Astrocyte (in vitro differentiated cells and primary cell): ENCODE measurements at places on chromosomes 6 and 20.
A peak's percentile ranks its signal among the peaks of the same experiment; 100 is the strongest.

DNA sequence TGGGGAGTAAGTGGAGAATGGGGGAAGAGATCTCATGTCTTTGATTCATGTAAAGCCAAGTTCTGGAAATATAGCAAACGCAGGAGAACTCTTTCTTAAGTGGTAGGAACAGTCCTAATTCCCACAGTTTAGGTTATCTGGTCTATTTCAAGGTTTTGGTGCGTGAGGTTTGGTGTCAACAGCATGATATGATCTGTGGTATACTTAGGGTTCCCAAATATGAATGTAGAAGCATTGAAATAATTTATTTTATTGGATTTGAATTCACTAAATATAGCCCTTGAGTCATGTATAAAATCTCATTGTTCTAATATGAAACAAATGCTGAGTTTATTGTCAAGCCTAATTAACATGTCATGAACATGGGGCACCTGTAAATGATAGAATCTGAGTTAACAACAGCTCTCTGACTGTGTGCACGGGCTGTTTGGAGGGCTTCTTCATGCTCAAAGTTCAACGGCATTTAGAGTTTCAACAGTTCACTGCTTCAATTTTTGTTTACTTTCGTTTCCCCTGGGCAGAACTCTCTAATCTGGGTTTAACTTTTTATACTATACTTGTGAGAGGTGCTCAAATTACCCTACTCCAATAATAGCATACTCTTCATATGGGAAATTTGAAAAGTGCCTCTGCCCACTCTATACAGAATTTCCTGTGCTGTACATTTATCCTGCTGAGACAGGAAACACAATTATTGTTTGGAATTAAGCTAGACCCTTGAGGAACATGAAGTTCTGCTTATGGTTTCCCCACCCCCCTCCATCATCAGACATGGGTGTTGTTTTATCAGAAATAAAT, 236.3 kb upstream of the ZNF217 start:
- H3K27ac ChIP-seq = peak overlapping the region; percentile 100
- peak overlapping the region; percentile 53 for H3K4me3 ChIP-seq
- no peaks in the 10 kb centered on the region for H3K36me3 ChIP-seq
- H3K27me3 ChIP-seq = no peaks in the 10 kb centered on the region
- peaks cover 30% of the 10 kb centered on the region for H3K4me1 ChIP-seq
- DNase-seq = peak; percentile 64

DNA sequence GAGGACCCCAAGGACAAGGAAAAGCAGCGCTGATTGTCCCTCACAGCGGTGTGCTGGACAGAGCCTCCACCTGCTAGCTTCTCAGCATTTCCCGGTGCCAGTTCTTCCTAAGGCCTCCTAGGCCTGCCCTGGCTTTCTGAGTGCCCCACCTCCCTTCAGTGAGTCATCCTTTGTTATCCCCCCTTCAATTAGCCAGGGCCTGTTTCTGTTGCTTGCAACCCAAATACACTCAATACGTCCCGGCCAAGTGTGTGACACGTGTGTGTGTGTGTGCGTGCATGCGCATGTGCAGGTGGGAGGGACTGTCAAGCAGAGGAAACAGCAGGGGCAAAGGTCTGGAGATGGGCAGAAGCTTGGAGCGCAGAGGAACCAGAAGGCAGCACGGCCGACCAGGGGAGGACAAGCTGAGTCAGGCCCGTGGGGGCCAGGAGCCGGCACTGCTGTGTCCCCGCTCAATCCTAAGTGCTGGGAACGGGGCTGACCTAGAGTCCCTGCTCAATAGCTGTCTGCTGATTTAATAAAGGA, 159.8 kb downstream of the PREX1 start:
- H3K27me3 ChIP-seq = no peaks in the 10 kb centered on the region
- peak; percentile 24 for DNase-seq
- H3K27ac ChIP-seq = no peak overlapping the region
- H3K4me3 ChIP-seq = no peak overlapping the region
- H3K4me1 ChIP-seq = peaks cover 10% of the 10 kb centered on the region
- H3K36me3 ChIP-seq = no peaks in the 10 kb centered on the region

GRCh38 chr6:137297887-137298286, 78.7 kb upstream of the IFNGR1 start:
- H3K27me3 ChIP-seq = no peaks in the 10 kb centered on the region
- H3K27ac ChIP-seq = no peak overlapping the region
- no peaks in the 10 kb centered on the region for H3K36me3 ChIP-seq
- H3K4me3 ChIP-seq = no peak overlapping the region

DNA sequence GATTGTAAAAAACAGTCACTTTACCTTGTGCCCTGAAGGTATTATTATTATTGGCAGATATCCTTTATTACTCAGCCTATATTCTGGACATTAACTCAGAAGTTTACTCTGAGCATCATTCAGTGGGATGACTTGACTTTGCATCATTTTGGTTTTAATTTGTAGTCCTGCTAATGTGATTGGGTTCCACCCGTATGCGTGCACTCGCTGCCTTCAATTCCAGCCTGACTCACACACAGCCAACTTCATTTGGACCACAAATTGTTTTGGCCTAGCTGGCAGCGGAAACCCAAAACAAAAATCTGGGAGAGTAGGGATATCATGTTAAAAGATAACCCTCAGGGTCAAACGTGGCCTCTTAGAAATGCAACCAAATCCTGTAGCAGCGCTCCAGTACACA, 704.4 kb upstream of the SLC35B3 start:
- H3K4me1 ChIP-seq = peaks cover 5% of the 10 kb centered on the region
- peak overlapping the region; percentile 29 for H3K4me3 ChIP-seq
- no peaks in the 10 kb centered on the region for H3K27me3 ChIP-seq
- H3K27ac ChIP-seq = no peak overlapping the region

DNA sequence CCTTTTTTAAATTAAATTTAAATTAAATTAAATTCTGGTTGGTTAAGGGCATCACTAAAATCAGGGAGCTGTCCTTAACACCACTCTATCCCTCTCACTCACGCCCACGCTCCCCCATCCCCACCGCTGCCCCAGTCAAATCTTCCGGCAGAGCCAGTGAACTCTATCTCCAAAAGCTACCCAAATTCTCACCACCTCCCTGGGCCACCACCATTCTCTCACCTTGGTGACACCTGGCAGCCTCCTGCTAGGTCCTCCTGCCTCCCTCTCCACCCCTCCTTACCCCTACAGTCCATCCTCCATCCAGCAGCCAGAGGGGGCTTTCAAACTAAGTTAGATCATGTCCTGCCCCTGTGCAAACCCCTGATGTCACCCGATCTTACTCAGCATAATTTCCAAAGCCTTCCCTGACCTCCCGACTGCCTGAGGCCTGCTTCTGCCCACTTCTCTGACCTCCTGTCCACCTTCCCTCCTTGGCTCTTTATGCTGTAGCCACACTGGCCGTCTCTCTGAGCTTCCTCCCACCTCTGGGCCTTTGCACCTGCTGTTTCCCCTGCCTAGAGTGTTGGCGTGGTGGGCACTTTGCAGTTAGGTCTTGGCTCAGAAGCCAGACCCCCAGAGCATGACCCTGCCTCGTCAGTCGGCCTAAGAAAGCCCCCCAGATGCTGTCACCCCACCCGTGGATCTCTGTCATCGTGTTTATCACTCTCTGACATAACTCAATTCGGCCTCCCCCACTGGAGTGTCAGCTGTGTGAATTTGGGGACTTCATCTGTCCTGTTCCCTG, 24.7 kb downstream of the PTGIS start:
- H3K27ac ChIP-seq = no peak overlapping the region
- no peaks in the 10 kb centered on the region for H3K36me3 ChIP-seq
- no peaks in the 10 kb centered on the region for H3K27me3 ChIP-seq
- no peak for DNase-seq
- no peaks in the 10 kb centered on the region for H3K4me1 ChIP-seq

GRCh38 chr6:122393351-122393896, 6.0 kb upstream of the HSF2 start:
- no peaks in the 10 kb centered on the region for H3K36me3 ChIP-seq
- H3K27ac ChIP-seq = no peak overlapping the region
- H3K4me3 ChIP-seq = no peak overlapping the region
- no peak for DNase-seq

DNA sequence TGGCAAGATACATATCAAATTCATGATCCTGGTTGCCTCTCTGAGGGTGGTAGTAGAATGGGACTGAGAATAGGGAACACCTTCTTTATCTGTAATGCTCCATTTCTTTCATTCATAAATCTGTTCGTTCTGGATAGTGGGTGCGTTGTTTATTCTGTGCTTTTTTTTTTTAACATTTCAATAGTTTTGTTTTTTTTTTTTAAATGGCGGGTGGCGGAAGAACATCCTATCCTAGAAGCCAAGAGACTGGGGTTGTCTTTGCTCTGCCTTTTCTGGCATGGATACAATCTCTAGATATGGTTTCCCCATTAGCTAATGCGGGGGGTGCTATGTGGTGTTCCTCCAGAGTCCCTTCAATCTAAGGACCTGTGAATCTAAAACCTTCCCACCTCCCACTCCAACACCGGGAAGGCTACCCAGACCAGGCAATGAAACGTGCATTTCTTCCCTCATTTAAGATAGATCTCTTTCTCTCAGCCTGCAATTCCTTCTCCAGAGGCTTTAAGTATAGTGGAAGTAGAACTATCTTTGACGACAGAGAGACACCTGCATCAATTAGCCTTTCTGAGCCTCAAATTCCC, 883 bp upstream of the CCDC28A start:
- peaks cover 11% of the 10 kb centered on the region for H3K4me1 ChIP-seq
- no peaks in the 10 kb centered on the region for H3K27me3 ChIP-seq
- DNase-seq = no peak
- H3K27ac ChIP-seq = peak overlapping the region; percentile 97

DNA sequence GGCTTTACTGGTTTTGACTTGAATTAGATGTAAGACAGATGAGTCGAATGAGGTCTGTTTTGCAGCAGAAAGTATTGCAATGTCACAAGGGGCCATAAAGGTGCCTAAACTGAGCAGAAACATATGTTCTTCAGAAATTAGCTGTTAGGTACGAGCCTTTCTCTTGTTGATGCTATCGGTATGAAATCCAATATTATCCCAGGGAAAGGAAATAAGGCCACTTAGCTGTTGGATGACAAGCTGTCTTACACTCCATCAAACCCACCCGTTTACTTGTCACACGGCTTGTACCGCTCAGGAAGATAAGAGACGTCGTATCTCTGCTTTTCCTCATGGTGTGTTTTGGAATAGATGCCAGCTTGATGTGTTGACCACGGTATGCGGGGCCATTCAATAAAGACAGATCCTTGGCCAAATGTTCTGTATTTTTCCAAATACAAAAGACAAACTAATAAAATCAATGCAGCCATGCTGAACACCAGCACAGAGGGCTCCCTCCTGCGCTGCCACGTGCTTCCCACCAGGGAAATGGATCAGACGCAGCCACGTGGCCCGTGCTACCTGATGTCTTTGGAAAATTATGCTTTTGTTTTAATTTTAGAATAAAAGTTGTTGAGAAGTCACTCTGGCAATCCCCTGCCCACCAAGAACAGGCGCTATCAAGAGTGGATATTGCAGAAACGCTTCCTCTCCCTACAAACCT, 255.9 kb upstream of the SULF2 start:
- no peak for DNase-seq
- no peak overlapping the region for H3K4me3 ChIP-seq
- no peak overlapping the region for H3K27ac ChIP-seq
- H3K4me1 ChIP-seq = no peaks in the 10 kb centered on the region

- H3K36me3 ChIP-seq = no peaks in the 10 kb centered on the region
- peaks cover 16% of the 10 kb centered on the region for H3K4me1 ChIP-seq
- no peak for DNase-seq
- no peaks in the 10 kb centered on the region for H3K27me3 ChIP-seq
- peak overlapping the region; percentile 64 for H3K4me3 ChIP-seq
Measured at GRCh38 chr20:58889798-58890517, 37.4 kb downstream of the GNAS start.

DNA sequence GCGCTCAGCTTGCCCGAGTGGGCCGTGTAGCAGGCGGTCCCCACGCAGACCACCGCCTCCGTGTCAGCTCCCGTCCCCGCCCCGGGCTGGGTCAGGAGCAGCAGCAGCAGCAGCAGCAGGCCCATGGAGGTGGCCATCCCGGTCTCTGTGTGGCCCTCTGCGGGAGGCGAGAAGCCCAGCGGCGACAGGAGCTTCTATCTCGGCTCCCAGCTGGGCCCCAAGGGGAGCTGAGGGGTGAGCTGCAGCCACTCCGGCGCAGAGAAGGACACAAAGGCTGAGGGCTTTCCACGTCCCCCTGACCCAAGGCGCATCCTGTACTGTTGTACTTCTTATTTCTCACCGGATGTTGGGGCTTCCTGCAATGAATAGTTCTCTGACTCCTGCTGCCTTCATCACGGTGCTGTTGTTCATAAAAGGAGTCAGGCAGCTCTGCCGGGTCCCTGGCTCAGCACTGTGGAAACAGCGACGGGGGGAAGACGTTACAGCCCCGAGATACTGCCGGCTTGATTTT, at the start of gene CD93:
TSS of gene CD93 (minus strand) at position 269 of the 511 bp plus-strand sequence. CDS start at position 137, 132 bp downstream.
- H3K27me3 ChIP-seq = no peaks in the 10 kb centered on the region
- peaks cover 7% of the 10 kb centered on the region for H3K4me1 ChIP-seq
- H3K4me3 ChIP-seq = no peak within 1 kb of the TSS
- H3K27ac ChIP-seq = no peak within 1 kb of the TSS

DNA sequence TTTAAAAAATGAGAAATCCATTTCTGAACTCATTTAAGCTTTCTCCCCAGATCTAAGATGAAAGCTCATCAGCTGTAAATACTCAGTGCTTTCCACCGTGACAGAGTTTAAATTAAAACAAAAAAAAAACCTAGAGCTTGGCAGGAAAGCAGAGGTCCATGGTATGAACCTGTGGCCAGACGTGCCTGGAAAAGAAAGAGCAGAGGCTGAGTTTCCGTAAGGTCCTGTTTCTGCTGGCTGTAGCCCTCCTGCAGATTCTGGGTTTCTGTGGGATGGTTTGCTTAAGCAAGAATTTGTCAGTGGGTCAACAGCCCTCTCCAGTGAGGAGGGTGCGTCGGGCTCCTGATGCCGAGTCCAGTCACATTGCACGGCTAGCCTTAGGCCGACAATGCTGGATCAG, 383.2 kb downstream of the SAMD5 start:
- H3K27ac ChIP-seq = no peak overlapping the region
- no peak overlapping the region for H3K4me3 ChIP-seq
- no peaks in the 10 kb centered on the region for H3K27me3 ChIP-seq
- no peak for DNase-seq
- H3K36me3 ChIP-seq = no peaks in the 10 kb centered on the region

DNA sequence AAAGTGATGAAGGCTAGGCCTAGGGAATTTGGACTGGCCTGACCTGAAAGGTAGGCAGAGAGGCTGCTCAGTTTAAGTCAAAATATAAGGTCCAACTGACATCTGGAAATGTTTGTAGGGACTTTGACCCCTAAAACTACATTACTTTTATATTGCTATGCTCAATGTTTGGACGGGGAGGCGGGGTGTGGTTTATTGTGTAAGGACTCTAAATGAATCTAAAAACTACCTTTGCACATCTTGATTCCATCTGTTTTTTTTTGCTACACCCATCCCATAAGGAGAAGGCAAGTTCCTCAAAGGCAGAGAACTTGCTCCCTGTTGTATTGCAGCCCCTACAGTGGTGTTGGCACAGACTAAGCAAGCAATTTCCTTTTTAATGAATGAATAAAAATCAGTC, 227.1 kb downstream of the HACE1 start:
- H3K4me1 ChIP-seq = no peaks in the 10 kb centered on the region
- no peak for DNase-seq

GRCh38 chr6:13237318-13237717, 91.0 kb downstream of the TBC1D7 start:
- H3K4me1 ChIP-seq = no peaks in the 10 kb centered on the region
- no peak for DNase-seq
- H3K4me3 ChIP-seq = no peak overlapping the region
- no peaks in the 10 kb centered on the region for H3K36me3 ChIP-seq
- no peak overlapping the region for H3K27ac ChIP-seq
- H3K27me3 ChIP-seq = no peaks in the 10 kb centered on the region
